ENCODE measurements at places on chromosomes 2 and 18.

DNA sequence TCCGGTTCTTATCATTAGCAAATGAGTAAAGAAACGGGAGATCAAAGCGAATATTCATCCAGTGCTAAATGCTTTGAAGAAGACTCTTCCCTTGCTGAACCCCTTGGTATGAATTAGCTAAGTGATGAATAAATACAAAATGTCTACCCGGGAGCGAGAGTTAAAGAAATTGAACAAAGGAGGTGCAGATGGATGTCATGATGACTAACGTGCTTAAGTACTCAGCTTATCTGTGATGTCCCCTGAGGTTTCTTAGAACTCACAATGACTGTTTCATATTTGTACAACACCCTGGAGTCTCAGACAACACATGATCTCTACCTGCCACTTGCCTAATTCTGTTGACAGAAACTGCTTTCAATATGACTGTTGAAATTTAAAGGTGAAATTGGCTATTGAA, 148.5 kb downstream of the TMEM200C start:
- DNase-seq = no peak

- DNase-seq = no peak
Observed at GRCh38 chr2:107336526-107336925, 450.6 kb upstream of the ST6GAL2 start.

GRCh38 chr2:25204190-25204838, 35.9 kb upstream of the POMC start:
- DNase-seq = no peak

DNA sequence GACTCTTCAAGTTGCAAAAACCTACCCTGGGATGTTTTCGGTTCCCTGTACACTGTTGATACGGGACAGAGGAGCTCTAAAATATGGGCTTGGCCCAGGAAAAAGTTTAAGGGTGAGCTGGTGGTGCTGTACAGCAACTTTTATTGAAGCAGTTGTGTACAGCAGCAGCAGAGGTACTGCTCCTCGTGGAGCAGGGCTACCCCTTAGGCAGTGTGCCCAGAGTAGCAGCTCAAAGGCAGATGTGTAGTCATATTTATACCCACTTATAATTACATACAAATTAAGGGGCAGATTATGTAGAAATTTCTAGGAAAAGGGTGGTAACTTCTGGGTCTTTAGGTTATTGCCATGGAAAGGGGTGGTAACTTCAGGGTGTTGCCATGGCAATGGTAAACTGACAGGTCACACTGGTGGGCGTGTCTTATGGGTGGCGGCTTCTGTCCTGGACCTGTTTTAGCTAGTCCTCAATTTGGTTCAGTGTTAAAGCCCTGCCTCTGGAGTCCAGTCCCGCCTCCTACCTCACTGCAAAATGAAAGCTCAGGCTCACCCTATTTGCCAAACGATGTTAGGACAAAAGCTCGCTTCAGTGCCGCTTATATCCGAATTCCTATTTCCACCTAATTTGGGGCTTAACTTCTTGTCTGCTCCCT, 203.2 kb downstream of the ETAA1 start:
- DNase-seq = no peak

GRCh38 chr2:181904022-181904632, 12.6 kb downstream of the ITPRID2 start:
- DNase-seq = no peak

GRCh38 chr2:156396126-156396525, 40.1 kb upstream of the GPD2 start:
- no peak for DNase-seq

DNA sequence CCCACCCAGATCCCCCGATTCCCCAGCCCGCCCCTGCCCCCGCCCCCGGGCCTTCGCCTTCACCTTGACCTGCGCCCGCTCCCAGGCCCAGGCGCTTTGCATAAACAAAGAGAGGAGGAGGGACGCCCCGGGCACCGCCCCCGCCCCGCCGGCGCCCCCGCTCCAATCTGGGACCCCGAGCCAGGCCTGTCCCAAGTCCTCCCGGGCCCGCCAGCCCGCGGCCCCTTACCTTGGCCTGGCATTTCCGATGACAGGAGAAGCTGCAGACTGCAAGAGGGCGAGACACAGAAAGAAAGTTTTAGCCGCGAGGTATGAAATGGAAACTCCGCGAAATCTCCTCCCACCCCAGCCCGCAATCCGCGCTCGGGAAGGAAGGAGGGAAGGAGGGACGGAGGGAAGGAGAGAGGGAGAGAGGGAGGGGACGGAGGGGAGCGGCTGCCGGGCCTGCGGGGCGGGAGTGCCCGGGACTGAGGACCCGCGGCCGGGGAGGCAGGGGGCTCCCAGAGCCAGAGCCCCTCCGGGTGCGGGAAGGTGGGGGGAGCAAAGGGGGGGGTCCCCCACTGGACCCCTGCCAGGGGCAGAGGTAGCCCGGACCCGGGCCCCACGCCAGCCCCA, 24.2 kb downstream of the TNS1 start:
- DNase-seq = no peak
